ENCODE measurements at places on chromosomes 12 and 14.

DNA sequence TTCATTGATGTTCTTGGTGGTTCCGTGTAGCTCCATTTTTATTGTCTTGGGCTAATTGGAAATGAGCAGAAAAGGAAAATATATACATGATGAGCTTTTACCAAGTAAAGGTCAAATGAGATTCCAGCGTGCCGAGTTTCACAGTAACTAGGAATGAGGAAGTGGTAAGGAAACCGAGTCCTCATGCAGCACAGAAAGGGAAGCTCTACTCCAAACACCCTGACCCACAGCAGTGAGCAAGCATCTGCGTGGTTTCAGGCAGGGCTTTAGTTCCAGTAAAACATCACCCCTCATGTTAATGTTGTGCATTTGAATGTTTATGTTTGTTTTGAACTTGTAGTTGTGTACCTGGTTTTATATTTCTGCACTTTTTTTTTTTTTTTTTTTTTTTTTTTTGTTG, 208.0 kb downstream of the SLC41A2 start:
- DNase-seq = peak; percentile 67

GRCh38 chr12:115891556-115892164, 385.8 kb downstream of the MED13L start:
- DNase-seq = peak; percentile 21

DNA sequence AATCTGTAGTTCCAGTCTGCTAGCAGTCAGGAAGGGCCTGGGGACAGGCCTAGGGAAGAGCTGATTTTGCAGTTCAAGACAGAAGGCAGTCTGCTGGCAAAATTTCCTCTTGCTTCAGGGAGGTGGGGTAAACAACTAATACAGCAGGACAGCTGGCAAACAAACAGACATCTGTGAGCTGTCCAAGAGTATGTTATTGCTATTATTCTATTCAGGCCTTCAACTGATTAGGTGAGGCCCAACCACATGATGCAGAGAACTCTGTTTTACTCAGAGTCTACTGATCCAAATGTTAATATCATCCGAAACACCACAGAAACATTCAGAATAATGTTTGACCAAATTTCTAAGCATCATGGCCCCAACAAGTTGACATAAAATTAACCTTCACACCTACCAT, 161.0 kb upstream of the E2F7 start:
- DNase-seq = no peak

DNA sequence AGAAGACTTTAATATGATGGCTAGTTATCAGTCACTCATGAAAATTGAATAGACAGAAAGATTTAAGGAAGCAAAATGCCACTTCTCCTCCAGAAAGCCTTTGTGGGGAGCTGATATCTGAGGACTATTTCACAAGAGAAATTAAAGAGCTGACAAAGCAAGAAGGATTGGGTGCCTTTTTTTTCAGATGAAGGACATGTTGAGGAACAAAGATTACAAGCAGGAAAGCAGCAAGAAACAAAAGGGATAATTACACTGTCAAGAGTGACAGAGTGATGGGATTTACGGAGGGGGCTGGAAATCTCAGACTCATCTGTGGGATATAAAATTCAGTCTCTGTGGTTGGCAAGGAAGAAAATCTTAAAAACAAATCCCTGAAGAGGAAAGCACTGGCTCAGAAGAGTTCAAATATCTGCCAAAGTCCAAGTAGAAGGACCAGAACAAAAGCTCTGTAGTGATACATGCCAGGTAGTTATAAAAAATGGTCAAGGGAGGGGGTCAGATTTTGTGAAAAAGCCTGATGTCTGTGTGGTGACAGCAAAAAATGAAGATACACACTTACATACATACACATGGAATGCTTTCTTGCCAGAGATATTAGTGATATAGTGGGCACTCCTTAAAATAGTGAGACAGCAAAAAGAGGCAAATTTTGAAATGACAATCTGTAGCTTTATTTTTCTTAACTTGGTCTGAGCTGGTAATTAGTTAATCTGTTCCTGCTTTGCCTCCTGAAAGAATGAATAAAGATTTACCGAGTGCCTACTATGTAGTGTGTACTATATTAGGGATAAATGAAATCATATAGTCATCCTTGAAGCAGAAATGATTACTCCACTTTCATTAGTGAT, 62.9 kb downstream of the EPS8 start:
- DNase-seq = peak; percentile 36

DNA sequence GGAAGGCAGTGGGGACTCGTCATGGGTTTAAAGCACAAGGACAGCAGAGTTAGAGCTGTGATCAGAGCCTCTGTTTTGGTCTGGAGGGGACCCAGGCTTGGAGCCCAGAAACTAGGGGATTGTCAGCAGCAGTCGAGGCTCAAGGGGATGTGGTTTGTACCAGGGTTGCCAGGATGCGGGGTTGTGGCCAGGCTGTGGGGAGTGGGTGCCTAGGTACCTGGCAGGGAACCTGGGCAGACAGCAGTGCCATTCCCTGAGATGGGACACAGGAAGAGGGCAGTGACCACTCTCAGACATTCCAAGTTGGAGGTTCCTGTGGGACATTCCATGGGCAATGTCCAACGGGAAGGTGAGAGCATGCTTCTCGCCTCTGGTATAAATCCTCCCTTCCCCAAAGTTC, 222.3 kb downstream of the SLC41A2 start:
- DNase-seq = no peak

GRCh38 chr14:32077081-32078022, at the start of gene ARHGAP5:
TSS of gene ARHGAP5 (plus strand) at chr14:32077304. CDS start at chr14:32090670, 13,366 bp downstream.
- DNase-seq = no peak

DNA sequence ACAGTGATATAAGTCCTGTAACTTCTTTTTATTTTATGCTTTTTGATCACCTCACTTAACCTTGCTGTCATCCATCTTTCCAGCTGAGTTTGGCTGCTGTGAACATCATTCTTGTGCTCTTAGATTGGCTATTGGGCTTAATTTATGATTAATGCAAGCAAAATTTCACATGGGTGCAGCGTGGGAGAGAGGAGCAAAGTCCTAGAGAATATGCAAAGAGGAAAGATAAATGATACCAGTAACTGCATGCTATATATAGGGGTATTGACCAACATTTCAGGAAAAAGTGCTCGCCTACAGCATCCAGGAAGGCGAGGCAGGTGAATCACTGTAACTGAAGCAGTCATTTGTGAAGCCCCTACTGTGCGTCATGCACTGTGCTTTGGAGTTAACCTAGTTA, 153.1 kb downstream of the TMTC2 start:
- no peak for DNase-seq

GRCh38 chr14:106372870-106373652, 846.7 kb downstream of the TMEM121 start:
- DNase-seq = no peak

DNA sequence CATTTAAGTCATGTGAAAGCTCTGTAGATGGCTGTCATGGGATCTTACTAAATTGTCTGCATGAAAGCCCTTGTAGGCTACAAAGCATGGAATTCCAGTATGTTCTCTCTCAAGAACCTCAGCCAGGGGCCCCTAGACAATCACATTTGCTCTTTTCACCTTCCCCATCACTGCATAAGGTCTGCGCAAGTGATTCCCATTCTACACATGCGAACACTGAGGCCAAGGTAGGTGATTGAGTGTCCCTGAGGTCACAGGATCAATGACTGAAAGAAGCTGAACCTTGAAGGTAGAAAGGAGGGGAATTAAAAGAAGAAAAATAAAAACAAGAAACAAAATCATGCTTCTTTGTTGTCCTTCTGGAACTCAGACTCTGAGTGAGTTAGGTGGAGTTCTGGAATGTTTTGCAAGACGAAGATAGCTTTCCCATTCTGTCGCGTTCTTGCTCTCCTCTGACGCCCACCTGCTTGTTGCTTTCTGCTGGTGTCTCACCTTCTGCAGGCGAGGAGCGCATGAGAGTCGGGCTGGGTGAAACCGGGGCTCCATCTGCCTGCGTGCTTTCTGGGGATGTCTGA, 79.9 kb downstream of the SPRING1 start:
- no peak for DNase-seq

DNA sequence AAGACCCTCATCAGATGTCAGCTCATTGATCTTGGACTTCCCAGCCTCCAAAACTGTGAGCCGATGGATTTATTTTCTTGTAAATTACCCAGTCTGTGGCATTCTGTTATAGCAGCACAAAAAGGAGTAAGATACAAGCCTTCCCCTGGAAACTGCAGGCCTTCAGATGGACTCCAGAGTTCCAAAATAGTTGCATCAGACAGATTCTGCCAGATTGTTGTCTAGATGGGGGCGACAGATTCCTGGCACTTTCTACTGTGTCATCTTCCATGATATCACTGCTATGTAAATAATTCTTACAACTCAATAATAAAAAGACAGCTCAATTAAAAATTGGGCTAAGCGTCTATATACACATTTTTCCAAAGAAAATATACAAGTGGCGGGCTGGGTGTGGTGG, 17.2 kb upstream of the MARK3 start:
- DNase-seq = peak; percentile 44

- no peak for DNase-seq
Measured at GRCh38 chr12:106042037-106042436, 96.7 kb downstream of the NUAK1 start.

- DNase-seq = no peak
Measured at GRCh38 chr14:83491091-83491490, 1957.4 kb upstream of the SEL1L start.

DNA sequence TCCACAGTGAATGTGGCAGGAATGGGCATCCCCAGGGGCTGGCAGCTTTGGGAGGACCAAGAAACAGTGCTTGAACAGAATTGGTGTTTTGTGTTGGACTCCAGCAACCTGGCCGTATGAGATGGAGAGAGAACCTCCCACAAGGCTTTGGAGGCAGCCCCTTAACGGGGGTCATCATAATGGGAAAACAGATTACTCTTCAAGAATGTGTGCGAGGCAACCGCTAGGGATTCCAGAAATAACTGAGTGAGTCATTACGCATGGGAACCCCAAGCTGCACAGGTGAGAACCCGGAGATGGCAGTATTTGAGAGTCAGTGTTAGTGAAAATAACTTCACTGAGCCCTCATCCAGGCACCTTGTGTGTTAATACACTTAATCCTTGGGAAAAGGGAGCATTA, 567.8 kb upstream of the TBX3 start:
- no peak for DNase-seq

DNA sequence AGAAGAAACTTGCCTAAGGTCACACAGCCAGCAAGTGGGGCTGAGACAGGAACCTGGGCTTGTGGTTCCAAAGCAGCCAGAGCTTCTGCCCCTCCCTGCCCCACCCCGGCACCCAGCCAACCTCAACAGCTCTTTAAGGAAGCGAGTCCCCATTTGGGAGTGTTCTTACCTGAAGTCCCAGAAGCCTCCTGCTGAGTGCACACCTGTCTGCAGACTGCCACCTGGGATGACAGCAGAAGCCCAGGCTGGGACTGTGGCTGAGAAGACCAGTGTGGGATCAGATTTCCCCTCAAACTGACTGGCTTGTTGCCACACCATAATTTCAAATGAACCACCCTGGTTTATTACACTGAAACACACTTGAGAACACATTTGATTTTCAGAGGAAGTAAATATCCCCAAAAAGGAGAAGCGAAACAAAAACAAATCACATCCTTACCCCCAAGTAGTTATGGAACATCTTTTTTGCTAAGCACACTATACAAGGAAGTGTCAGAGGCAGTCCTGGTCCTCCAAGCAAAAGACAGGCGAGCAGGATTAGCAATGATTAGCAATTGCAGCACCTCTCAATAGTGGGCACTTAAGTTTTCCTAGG, 6.3 kb upstream of the RIN3 start:
- no peak for DNase-seq

DNA sequence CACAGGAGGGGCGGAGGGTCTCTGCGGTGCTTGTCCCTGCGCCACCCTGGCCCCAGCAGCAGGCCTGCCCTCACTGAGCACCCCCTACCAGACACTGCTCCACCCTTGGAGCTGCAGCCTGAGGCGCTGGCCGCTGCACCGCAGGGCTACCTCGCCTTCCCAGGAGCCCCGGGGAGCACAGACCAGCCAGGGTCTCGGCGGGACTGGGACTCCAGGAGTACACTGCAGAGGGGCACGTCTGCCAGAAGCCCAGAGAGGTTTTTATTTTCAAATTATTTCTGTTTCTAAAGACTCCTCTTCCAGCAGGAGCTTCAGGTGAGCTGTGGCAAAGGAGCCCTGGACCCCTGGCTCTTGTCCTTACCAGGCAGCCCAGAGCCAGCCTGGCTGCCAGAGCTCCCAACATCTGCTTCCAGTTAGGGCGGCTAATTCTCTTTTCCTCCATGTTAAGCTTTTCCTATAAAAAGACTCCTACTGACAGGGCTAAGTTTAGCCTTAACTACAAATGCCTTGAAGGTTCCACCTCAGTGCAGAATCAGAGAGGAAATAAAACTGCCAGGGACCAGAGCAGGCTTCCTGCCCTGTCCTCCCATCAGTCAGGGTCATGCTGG, 26.4 kb downstream of the DEGS2 start:
- DNase-seq = no peak

GRCh38 chr12:48092611-48093010, 13.3 kb downstream of the SENP1 start:
- no peak for DNase-seq
